ENCODE measurements at places on chromosomes 6 and 20. TPM values are rescaled to one million over a fixed set of nuclear protein-coding genes. Genes with fewer than 3 reads are reported as not detected.

The HLA-DMA gene
- 7.5 TPM for total RNA-seq

The OPN5 gene
- total RNA-seq: not detected

The EYS gene
- 0.11 TPM for total RNA-seq

The PNPLA1 gene
- total RNA-seq: not detected

The CFB gene
- total RNA-seq: 0.31 TPM

The HDGFL1 gene
- total RNA-seq: not detected

The GTSF1L gene
- total RNA-seq: not detected

The DPM1 gene
- total RNA-seq: 64.0 TPM

DNA sequence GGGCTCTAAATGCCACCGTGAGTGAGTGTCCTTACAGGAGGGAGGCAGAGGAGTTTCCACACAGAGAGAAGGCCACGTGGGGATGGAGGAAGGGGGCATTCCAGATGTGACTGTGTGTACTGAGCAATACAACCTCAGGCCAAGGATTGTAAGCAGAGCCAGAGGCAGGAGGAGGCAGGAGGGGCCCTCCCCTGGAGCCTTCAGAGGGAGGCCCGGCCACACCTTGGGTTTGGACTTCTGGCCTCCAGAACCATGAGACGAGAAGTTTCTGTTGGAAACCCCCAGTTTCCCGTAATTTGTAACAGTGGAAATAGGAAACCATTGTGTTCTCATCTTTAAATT lies 9.3 kb upstream of the KIF25 start:
- H3K27ac ChIP-seq: no peak overlapping the region
- no peaks in the 10 kb centered on the region for H3K27me3 ChIP-seq
- H3K4me1 ChIP-seq: no peaks in the 10 kb centered on the region
- no peak for DNase-seq
- no peak overlapping the region for H3K4me3 ChIP-seq

GRCh38 chr6:118280210-118280609 lies 267.9 kb upstream of the PLN start:
- no peak for DNase-seq
- no peak overlapping the region for H3K27ac ChIP-seq
- H3K4me3 ChIP-seq: no peak overlapping the region
- H3K36me3 ChIP-seq: no peaks in the 10 kb centered on the region

- no peak overlapping the region for H3K27ac ChIP-seq
- H3K4me3 ChIP-seq: no peak overlapping the region
- DNase-seq: no peak
- no peaks in the 10 kb centered on the region for H3K4me1 ChIP-seq
- peaks cover 2% of the 10 kb centered on the region for H3K36me3 ChIP-seq
Observed at GRCh38 chr6:75893058-75893775, 144.2 kb downstream of the MYO6 start.

GRCh38 chr6:45789238-45789637 lies 226.4 kb downstream of the CLIC5 start:
- no peaks in the 10 kb centered on the region for H3K36me3 ChIP-seq
- H3K27me3 ChIP-seq: no peaks in the 10 kb centered on the region
- no peak overlapping the region for H3K4me3 ChIP-seq
- no peak overlapping the region for H3K27ac ChIP-seq
- H3K4me1 ChIP-seq: no peaks in the 10 kb centered on the region
- DNase-seq: no peak

GRCh38 chr6:147106759-147107401 lies 97.3 kb upstream of the STXBP5 start:
- DNase-seq: no peak
- no peaks in the 10 kb centered on the region for H3K36me3 ChIP-seq
- no peaks in the 10 kb centered on the region for H3K27me3 ChIP-seq
- no peak overlapping the region for H3K27ac ChIP-seq
- no peaks in the 10 kb centered on the region for H3K4me1 ChIP-seq

DNA sequence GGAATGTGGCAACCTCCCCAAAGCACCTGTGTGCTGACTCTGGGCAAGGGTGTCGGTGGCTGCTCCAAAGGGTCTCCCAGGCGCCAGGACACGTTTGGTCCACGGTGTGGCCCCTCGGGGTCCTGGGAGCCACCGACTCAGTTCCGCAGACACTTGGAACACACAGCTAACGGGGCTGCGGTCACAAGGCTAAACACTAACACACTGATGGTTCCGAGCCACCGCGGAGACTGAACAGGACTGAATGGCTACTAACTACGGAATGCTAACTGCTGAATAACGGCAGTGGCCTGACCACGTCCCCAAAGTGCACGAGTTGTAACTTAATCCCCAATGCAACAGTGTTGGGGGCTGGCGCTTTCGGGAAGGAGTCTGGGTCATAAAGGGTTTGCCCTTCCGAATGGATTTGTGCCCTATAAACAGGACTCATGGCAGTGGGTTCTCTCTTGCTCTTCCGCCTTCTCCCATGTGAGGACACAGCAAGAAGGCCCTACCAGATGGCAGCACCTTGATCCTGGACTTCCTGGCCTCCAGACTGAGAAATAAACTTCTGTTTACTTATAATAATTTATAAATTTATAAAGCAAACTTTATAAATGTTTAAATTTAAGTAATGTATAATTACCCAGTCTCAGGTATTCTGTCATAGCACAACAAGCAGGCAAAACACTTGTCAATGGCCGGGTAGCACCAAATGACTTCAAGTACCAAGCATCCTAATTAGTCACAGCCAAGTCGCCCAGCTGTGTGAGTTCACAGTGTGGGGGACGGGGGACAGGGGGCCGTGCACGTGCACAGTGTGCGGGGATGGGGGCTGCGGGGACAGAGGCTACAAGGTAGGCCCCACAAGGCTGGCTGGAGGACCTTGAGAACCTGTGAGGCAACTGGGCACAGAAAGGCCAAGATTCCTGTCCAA lies 2.3 kb upstream of the EEF1A2 start:
- peak overlapping the region; percentile 24 for H3K4me3 ChIP-seq
- no peak overlapping the region for H3K27ac ChIP-seq
- no peaks in the 10 kb centered on the region for H3K36me3 ChIP-seq
- H3K4me1 ChIP-seq: no peaks in the 10 kb centered on the region
- no peak for DNase-seq

GRCh38 chr6:68689910-68690309 lies 54.8 kb downstream of the ADGRB3 start:
- no peak overlapping the region for H3K27ac ChIP-seq
- no peaks in the 10 kb centered on the region for H3K27me3 ChIP-seq
- DNase-seq: no peak
- H3K4me1 ChIP-seq: no peaks in the 10 kb centered on the region
- no peak overlapping the region for H3K4me3 ChIP-seq

DNA sequence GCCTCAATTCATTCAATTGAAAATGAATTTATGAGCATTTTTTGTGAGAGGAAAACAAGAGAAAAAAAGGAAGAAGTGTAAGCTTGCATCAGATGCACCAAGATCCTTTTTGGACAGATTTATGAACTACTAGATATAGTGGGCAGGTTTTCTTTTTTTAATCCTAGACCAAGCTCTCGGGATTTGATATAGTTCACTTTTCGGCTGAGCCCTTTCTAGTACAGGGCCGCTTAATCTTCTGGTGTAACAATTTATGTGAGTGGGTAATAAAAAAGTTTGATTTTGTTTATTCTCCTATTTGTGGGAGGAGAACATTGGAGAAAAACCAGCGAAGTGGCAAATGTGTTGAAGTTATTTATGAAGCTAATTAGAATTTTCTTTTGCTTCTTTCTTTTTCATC lies 538.0 kb downstream of the UTRN start:
- H3K27me3 ChIP-seq: no peaks in the 10 kb centered on the region
- H3K36me3 ChIP-seq: no peaks in the 10 kb centered on the region
- H3K4me1 ChIP-seq: no peaks in the 10 kb centered on the region
- no peak for DNase-seq

GRCh38 chr6:14210077-14210476 lies 92.5 kb downstream of the CD83 start:
- H3K36me3 ChIP-seq: peaks cover 9% of the 10 kb centered on the region
- no peak for DNase-seq
- H3K27ac ChIP-seq: no peak overlapping the region

DNA sequence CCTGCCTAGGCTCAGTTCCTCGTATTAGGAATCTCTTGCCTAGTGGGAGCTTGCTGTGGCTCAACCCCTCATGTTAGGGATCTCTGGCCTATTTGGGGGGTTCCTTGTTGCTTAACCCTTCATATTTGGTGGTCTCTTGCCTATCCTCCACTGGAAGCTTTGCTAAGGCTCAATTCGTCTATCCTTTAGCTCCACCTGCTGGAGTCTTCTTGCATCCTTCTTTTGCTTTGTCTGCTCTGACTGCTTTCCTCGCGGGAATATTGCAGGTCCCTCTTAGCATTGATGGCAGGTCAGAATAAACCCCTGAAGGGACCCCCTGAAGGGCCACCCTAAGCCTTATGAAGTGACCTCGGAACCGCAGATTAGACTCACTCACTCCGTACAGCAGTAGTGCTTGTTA lies 203.0 kb upstream of the TBX18 start:
- H3K4me1 ChIP-seq: no peaks in the 10 kb centered on the region
- H3K4me3 ChIP-seq: peak overlapping the region; percentile 49
- H3K36me3 ChIP-seq: peaks cover 17% of the 10 kb centered on the region
- H3K27me3 ChIP-seq: no peaks in the 10 kb centered on the region
- DNase-seq: peak; percentile 65

DNA sequence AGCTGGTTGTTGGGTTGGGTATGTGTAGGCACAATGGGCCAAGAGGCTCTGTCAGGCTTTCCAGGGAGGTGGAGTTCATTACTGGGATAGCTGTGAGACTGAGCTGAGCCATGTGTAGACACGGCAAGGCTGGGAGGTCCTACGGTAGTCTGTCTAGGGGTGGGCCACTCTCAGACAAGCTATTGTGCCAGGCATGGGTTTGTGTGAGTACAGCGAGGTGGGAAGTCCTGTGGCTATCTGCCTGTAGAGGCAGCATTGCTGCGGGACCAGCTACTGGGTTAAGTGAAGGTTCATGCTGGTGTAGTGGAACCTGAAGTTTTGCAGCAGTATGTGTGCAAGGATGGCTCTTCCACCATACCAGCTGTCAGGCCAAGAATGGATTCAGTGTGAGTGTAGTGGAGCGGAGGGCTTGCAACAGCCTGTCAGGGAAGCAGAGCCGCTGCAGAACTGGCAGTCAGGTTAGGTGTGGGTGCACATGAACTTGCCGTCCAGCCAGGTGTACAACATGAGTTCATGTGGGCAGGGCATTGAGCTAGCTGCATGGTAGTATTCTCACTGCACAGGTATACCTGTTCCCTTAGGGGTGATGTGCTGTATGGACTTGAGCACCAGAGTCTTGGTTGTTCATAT lies 78.0 kb upstream of the CENPW start:
- H3K4me3 ChIP-seq: no peak overlapping the region
- H3K36me3 ChIP-seq: no peaks in the 10 kb centered on the region
- no peaks in the 10 kb centered on the region for H3K27me3 ChIP-seq
- peak; percentile 41 for DNase-seq
- H3K27ac ChIP-seq: no peak overlapping the region

DNA sequence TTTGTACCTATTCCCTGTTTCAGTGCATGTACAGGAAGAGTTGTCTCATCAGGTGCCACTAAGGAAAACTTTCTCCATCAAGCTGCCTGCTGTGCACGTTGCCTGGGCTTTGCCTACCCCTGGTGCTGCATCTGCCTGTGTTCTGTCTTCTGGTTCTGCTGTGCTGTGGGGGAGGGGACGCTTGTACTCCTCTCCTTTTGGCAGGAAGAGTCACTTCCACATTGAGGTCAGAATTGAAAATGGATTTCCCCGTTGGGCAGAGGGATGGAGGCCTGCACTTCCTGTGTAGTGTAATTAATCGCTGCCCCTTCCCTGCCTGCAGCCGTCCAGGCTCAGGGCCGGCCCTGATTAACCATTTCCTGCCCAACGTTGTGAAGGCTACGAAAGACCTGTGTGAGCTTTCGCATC lies 153.3 kb downstream of the SCML4 start:
- no peak for DNase-seq
- H3K4me1 ChIP-seq: peaks cover 7% of the 10 kb centered on the region
- H3K27ac ChIP-seq: no peak overlapping the region
- H3K4me3 ChIP-seq: no peak overlapping the region

DNA sequence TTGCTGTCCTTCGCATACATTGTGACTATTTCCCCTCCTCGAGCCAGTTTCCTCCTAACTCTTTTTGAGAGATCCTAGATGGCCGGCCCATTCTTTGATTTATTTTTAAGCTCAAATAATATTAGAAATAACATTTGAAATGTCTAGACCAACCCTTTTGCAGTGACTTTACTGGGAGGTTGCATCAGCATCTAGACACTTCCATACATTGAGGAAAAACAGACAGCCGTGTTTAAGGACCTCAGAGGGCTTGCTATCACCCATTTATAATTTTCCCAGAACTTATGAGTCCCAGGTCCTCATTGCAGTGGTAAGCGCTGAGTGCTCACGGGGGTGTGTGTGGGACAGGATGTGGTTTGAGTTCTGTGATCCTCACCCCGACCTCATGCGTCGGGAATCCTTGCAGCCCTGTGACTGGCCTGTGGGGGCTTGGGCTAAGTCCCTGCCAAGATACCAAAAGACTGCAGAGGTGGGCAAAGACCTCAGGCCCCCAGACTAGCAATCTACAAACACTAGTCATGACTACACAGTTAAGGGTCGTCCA lies at the start of gene GPX5:
Gene GPX5 (plus strand): TSS at position 386 of the 544 bp plus-strand sequence. CDS start 133 bp downstream, at position 519.
- no peak within 1 kb of the TSS for H3K27ac ChIP-seq
- no peaks in the 10 kb centered on the region for H3K36me3 ChIP-seq
- DNase-seq: no peak
- no peaks in the 10 kb centered on the region for H3K4me1 ChIP-seq

- no peak for DNase-seq
- H3K36me3 ChIP-seq: peaks cover 10% of the 10 kb centered on the region
- no peaks in the 10 kb centered on the region for H3K27me3 ChIP-seq
- H3K27ac ChIP-seq: no peak overlapping the region
- H3K4me3 ChIP-seq: no peak overlapping the region
Observed at GRCh38 chr6:1418471-1419191, 29.3 kb downstream of the FOXF2 start.

GRCh38 chr6:105591053-105591452 lies 188.2 kb upstream of the PREP start:
- no peak overlapping the region for H3K4me3 ChIP-seq
- H3K36me3 ChIP-seq: no peaks in the 10 kb centered on the region
- no peak for DNase-seq
- H3K27ac ChIP-seq: no peak overlapping the region
- H3K4me1 ChIP-seq: peaks cover 3% of the 10 kb centered on the region

GRCh38 chr6:142669471-142670351 lies 275.3 kb downstream of the HIVEP2 start:
- H3K4me3 ChIP-seq: no peak overlapping the region
- DNase-seq: no peak
- H3K4me1 ChIP-seq: no peaks in the 10 kb centered on the region
- H3K27ac ChIP-seq: no peak overlapping the region

DNA sequence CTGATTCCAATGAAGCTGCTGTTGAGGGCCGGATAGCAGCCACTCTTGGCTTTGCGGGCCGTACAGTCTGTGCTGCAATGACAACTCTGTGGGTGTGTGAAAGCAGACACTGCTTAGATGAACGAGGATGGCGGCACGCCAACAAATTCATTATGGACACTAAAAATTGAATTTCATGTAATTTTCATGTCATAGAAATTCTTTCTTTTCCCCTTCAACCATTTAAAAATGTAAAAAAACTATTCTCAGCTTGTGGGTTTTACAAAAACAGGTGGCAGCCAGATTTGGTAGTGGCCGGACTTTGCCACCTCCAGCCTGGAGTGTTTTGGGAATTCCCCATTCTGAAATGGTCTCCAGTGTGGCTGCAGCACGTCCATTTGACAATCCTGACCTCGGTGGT lies 26.0 kb downstream of the MAS1 start:
- no peaks in the 10 kb centered on the region for H3K4me1 ChIP-seq
- H3K27me3 ChIP-seq: no peaks in the 10 kb centered on the region
- H3K36me3 ChIP-seq: no peaks in the 10 kb centered on the region
- no peak overlapping the region for H3K4me3 ChIP-seq
- no peak for DNase-seq
- no peak overlapping the region for H3K27ac ChIP-seq

- H3K27me3 ChIP-seq: no peaks in the 10 kb centered on the region
- no peaks in the 10 kb centered on the region for H3K4me1 ChIP-seq
- no peak for DNase-seq
Observed at GRCh38 chr20:36298061-36298460, 8.1 kb upstream of the DLGAP4 start.
